Esophagus muscularis mucosa (tissue), 4 donors: ENCODE measurements at places on chromosomes 3 and 15. TPM values are rescaled to one million over a fixed set of nuclear protein-coding genes. Genes with fewer than 3 reads are reported as not detected.
A peak's percentile ranks its signal among the peaks of the same experiment; 100 is the strongest.

GRCh38 chr15:74635228-74635627, 19.6 kb downstream of the CLK3 start:
- DNase-seq = no peak
- no peaks in the 10 kb centered on the region for H3K27me3 ChIP-seq
- no peak overlapping the region for H3K27ac ChIP-seq
- peaks cover 99% of the 10 kb centered on the region for H3K36me3 ChIP-seq
- H3K4me1 ChIP-seq = no peaks in the 10 kb centered on the region

DNA sequence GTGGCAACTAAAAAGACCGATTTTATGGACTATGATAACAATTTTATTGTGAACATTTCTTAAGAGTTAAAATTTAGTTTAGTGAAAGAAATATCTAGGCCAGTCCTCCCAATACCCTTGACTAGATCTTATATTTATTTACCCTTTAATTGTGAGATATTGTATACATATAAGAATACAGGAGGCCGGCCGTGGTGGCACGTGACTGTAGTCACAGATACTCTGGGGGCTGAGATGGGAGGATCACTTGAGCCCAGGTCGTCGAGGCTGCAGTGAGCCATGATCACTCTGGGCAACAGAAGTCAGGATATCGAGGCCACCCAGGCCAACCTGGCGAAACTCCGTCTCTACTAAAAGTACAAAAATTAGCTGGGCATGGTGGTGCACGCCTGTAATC, 756 bp upstream of the RMDN3 start:
- peaks cover 21% of the 10 kb centered on the region for H3K36me3 ChIP-seq
- H3K27ac ChIP-seq = peak overlapping the region; percentile 86
- H3K4me3 ChIP-seq = peak overlapping the region; percentile 94
- H3K27me3 ChIP-seq = no peaks in the 10 kb centered on the region
- DNase-seq = no peak

GRCh38 chr15:29418178-29418577, 148.6 kb upstream of the NSMCE3 start:
- H3K27ac ChIP-seq = no peak overlapping the region
- H3K4me3 ChIP-seq = no peak overlapping the region

The MFGE8 gene
- total RNA-seq = 614 TPM

The ST6GAL1 gene
- 15.4 TPM for total RNA-seq

DNA sequence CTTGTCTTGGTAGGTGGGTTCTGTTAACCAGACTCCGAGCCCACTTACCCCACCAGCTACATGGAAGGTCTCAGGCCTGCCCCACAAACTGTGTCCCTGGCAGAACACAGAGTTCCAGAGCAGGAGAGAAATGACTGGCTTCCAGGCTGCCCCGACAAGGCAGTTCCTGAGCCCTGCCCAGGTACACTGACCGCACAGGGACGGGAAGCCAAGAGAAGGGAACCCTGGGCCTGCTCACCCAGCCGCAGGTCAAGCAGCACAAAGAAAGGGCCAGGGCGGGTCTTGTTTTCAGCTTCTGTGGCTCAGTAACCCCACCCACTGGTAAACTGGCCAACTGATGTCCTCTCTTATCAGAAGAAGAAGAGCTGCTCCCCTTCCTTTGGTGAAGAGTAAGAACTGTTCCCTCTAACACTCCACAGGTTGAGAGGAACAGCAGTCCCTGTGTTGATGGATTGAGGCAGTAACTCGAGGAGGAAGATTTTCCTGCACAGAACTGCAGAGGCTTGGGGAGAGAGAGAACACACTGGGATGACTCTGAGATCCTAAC, 68.4 kb downstream of the CRTC3 start:
- peaks cover 64% of the 10 kb centered on the region for H3K4me1 ChIP-seq
- no peak overlapping the region for H3K4me3 ChIP-seq
- no peaks in the 10 kb centered on the region for H3K36me3 ChIP-seq
- H3K27ac ChIP-seq = peak overlapping the region; percentile 64

GRCh38 chr15:81295486-81296121, 28.3 kb downstream of the STARD5 start:
- H3K27me3 ChIP-seq = peaks cover 9% of the 10 kb centered on the region
- no peak for DNase-seq
- H3K4me1 ChIP-seq = peaks cover 22% of the 10 kb centered on the region
- peaks cover 37% of the 10 kb centered on the region for H3K36me3 ChIP-seq
- H3K27ac ChIP-seq = no peak overlapping the region
